ENCODE measurements at places on chromosomes 4 and X. TPM values are rescaled to one million over a fixed set of nuclear protein-coding genes. Genes with fewer than 3 reads are reported as not detected.

RAB9A gene
- 21.3 TPM for total RNA-seq

DNA sequence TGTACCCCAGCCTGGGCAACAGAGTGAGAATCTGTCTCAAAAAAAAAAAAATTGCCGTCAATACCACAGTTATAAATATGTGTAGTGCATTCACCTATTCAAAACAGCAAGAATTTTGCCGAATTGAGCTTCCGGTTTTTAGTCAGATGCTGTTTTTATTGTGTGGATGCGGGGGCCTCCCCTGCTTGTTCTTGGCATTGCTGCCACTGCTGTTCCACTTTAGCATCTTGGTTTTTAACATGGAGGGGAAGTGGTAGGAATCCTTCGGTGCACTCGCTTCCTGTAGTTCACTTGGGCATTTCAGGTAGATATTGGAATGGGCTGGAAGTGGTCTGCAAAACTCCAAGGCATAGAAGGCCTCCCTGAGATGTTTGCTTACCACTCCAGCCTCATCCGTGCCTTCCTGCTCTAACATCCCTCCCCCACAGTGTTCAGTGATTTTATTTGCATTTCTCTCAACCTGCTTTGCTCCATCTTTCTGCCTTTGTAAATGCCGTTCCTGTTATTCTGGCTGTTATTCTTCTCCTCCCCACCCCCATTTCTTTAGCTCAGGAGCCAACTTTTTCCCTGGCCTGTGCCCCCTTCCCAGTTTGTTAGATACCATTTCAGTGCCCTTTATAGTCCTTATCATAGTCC, 25.5 kb downstream of the MOB1B start:
- no peak for ATAC-seq

XPNPEP2 gene
- total RNA-seq: 0.36 TPM

CFAP47 gene
- total RNA-seq: not detected

DNA sequence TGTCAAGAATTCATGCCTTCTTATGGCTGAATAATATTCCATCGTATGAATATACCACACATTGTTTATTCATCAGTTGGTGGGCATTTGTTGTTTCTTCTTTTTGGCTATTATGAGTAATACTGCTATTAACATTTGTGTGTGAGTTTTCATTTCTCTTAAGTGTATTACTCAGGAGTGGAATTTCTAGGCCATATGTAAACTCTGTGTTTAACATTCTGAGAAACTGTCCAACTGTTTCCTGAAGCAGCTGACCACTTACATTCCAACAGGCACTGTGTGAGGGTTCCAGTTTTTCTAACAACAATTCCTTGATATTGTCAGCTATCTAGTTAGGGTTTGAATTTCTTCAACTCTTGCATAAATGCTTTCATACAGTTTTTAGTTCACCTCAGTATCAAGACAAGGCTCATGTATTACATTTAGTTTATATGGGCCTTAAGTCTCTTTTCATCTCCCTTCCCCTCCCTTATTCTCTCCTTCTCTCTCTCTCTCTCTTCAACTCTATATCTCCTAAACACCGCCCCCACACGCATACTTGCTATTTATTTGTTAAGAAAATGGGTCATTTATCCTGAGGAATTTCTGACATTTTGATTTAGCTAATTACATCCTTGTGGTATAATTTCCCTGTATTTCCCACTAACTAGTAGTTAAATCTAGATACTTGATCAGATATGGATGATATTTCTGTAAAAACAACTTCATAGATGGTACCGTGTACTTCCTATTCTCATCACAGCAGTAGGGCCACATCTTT, 77.4 kb downstream of the WDR19 start:
- no peak for ATAC-seq

All from esophagus mucosa (tissue), 1 donor.